Cerebellum (tissue), 4 donors: ENCODE measurements at places on chromosomes 4 and X.

DNA sequence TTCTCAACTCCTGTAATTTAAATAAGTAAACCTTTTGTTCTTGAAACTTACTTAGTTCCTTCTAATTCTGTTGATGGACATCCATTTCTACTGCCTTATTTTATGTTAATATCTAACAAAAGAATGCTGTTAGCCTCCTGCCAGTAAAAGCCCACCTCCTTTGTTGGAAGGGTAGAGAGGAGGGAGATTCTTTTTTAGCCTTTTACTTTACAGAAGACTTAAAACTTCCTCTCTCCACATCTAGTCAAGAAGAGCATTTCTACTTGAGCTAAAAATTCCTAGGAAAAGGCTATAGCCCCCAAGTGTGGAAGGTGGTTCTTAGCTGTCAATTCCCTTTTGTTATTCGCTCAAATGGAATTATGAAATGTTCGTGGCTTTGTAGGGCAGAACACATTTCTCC, 118.7 kb downstream of the ZIC3 start:
- DNase-seq: no peak

- no peak for DNase-seq
These were observed 21.7 kb downstream of the CLOCK start for GRCh38 chr4:55524844-55525571.

GRCh38 chr4:160795216-160795615, 1368.6 kb downstream of the FSTL5 start:
- no peak for DNase-seq

DNA sequence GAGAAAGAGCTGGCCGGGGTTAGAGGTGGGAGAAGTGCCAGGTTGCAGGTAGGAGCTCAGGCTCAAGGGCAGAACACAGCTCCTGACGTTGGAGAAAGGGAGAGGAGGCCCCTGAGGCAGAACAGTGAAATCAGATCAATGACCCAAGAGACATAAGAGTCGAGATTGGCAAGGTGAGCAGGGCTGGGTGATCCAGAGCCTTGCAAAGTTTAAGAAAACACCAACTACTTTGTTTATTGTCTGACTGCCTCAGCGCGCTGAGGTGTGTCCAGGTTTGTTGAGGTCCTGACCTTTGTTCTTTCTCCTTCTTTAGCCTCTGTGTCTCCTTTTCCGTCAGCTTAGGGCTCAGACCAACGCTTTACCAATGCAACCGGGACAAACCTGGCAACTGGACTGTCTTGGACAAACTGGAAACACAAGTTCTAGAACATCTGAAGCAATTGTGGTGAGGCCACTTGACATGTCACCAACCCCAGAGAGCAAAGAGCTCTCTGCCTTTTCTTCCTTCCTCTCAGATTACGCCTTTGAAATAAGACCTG, 28.3 kb downstream of the CHRNA9 start:
- DNase-seq: no peak

DNA sequence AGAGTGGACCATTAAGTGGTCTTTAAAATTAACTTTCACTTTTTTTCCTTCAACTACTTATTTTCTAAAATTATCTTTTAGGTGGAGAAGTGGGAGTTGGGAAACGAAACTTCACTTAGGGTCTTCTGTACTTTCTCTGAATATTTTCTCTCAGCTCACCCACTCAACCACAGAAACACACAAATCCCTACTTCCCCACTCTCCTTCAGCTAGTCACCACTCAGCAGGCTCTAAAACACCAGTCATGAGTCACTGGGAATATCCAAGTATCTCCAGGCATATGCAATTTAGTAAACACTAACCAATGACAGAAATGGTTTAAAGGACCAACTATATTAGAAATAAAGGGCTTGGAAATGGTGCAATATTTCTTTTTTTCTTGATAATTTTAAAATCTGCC, 153.0 kb upstream of the RPS6KA6 start:
- DNase-seq: no peak

DNA sequence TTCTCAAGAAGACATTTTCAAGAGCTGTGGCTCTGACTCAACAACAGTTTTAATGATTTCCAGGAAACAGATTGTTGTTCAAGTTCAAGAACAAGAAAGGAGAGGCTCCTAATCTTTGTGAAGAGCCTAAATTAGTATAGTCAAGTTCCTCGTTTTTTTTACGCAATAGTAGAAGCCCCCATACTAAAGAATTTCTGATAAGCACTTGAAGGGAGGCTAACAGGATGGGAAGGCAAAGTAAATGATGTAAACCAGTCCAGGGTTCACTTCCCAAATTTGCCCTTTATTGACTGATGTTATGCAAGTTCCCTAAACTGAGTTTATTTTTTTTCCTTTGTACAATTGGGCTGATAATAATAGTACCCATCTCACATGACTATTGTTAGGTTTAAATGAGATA, 178.2 kb downstream of the RTL9 start:
- no peak for DNase-seq

DNA sequence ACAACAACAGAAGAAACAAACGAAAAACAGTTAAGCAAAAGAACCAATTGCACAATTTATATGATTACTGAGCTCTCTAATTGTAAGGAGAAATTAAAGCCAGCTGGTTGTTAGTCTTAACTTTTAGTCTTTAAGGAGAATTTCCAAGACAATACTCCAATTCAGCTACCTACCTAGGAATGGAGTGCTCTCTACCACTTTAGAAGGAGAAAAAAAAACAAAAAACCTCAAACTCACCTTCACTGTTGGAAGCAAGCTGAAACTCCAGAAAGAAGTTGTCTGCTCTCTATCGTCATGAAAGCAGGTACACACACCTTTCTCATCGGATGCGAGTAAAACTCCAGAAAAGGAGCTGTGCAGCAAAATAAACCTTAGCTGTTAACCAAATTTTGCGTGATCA, 86.1 kb upstream of the NPY2R start:
- DNase-seq: no peak

DNA sequence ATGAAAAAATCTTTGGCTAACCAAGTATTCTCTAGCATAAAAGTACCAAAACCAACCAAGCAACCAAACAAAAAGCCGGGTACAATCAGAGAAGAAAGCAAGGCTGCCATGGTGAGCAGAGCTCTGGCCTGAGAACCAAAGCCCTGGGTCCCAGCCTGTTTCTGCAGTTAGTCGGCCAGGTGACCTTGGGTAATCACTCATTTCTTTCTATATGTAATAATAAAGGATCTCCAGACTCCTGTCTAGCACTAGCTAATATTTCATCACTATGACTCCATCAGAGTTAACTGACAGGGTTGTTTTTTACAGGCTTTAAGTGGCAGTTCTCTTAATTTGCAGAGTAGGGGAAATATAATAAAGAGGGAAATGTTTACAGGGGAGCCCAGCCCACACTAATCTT, 34.0 kb upstream of the RASGEF1B start:
- no peak for DNase-seq
